ENCODE measurements at places on chromosomes 2 and 18.

DNA sequence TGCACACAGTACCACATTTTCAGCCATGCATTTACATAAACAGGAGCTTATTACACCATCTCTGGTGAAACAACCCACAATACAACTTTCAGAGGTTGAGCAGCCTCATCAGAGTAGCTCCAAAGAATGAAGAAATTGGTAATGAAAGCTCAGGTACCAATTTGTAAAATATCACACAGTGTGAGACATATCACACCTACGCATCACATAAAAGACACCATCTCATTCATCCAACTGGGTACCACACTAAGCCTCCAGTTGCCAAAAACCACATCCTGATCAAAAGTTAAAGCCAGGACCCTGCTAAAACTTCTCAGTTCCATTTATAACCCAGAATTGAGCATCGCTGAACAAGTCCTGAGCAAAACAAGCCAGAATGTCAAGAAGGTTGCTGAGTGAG lies 4.6 kb downstream of the TMEM163 start:
- DNase-seq = no peak

DNA sequence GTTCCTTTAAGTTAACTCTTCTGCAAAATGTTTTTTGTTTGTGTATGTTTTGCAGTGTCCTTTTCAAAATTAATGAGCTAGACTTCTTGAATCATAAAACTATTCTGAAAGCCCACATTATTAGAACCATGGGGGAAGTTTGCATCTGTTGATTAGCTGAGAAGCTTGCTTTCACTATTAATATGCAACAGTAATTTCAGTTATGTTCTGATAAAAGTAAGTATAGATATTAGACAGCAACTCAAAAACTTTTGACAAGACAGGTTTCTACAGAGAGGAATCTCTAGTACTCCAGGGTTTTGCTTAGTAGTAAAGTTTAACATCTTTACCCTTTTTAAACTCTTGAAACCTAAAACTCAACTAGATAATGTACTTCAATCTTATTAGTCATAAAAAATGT lies 147.8 kb downstream of the UBE2E3 start:
- no peak for DNase-seq

GRCh38 chr18:79413901-79414300 lies 18.2 kb downstream of the NFATC1 start:
- no peak for DNase-seq

GRCh38 chr2:181924336-181924735 lies 32.8 kb downstream of the ITPRID2 start:
- DNase-seq = no peak

- DNase-seq = no peak
These were observed 1.5 kb downstream of the ZNF532 start for GRCh38 chr18:58866066-58866772.

- no peak for DNase-seq
These were observed 538.9 kb upstream of the REG3G start for GRCh38 chr2:78486565-78486964.

GRCh38 chr18:26649193-26649543 lies 100.8 kb upstream of the KCTD1 start:
- no peak for DNase-seq

Measured in H9 (cell line).